ENCODE measurements at places on chromosomes 1 and 21.

- DNase-seq = no peak
These were observed 1072.2 kb downstream of the BRINP3 start for GRCh38 chr1:189405419-189405818.

DNA sequence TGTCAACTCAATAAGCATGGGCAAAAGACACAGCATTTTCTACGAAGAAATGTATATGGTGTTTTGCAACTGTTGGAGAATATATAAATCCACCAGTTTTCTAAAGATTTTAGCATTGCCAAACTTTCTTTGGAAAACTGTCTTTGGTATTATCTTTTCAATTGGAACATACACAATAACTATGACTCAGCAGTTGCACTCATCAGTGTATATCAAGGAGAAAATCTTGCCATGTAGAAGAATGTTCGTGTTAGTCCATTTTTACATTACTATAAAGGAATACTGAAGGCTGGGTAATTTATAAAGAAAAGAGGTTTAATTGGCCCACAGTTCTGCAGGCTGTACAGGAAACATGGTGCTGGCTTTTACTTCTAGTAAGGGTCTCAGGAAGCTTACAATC lies 41.1 kb downstream of the PRKAA2 start:
- no peak for DNase-seq

DNA sequence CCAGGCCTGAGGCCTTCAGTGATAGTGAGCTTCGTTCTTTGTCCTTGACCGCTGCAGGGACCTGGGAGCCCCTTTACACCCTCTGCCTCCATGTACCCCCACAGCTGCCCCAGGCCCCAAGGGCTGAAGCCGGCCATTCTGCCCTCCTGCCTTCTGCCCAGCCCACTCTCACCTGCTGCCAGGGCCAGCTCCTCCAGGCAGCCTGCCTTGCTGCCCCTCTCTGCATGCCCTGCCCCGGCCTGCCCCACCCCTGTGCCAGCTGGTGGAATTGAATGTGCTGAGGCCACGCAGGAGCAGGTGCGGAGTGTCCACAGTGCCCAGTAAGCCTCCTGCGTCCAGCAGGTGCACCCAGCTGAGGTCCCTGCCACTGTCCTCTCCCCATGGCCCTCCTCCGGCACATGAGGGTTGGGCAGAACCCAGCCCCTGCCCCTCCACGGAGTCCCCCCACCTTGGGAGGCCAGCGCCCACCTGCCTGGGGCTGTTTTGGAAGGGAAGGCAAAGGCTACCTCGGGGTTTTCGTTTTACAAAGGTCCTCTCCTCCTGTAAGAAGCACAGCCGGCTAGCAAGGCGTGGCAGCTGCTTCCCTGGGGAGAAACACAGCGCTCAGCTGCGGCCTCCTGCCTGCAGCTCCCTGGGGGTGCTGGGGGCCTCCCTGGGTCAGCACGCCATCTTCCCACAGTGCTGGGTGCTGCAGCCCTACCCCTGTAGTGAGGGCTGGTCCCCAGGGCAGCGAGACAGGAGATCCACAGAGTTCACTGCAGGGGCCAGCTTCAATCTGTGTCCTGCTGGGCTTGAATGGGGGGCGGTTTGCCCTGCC lies 21.0 kb downstream of the MMEL1 start:
- DNase-seq = no peak

DNA sequence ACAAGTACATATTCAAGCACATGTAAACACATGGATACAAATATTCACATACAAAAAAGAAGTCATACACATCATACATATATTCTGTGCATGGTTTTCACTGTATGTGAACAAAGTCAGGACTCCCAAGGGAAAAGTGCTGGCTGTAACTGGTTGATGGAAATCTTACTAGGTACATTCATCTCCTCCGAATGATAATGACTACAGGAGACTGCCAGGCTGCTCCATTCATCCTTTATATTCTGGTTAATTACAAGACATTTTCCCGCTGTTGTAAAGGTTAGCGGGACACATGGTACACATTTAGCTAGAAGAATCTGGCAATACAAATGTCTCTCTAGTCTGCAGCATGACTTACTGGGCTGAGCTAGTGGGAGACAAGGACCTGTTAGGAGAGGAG lies 26.2 kb upstream of the HMGB4 start:
- no peak for DNase-seq

DNA sequence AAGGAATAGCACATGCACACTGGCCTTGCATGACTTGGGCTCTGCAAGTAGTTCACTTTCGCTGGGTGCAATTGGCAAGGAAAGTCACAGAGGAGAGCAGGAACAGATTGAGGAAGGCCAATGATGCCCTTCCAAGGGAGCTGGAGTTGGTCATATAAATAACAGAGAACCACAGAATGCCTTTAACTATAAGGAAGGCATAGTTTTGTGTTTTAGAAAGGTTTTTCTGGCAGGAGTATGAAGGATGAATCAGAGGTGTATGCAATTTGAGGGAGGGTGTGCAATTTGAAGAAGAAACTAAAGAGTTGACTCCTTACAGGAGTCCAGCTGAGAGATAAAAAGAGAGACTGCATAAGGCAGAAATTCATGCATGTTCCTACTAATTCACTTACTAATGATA lies 112.1 kb downstream of the PHTF1 start:
- no peak for DNase-seq
